Stimulated activated CD8-positive, alpha-beta memory T cell treated with anti-CD3 and anti-CD28 coated beads, Interleukin-4, amount 100 ng/mL, for 48 hours (primary cell): ENCODE measurements at places on chromosomes 3 and 15.

DNA sequence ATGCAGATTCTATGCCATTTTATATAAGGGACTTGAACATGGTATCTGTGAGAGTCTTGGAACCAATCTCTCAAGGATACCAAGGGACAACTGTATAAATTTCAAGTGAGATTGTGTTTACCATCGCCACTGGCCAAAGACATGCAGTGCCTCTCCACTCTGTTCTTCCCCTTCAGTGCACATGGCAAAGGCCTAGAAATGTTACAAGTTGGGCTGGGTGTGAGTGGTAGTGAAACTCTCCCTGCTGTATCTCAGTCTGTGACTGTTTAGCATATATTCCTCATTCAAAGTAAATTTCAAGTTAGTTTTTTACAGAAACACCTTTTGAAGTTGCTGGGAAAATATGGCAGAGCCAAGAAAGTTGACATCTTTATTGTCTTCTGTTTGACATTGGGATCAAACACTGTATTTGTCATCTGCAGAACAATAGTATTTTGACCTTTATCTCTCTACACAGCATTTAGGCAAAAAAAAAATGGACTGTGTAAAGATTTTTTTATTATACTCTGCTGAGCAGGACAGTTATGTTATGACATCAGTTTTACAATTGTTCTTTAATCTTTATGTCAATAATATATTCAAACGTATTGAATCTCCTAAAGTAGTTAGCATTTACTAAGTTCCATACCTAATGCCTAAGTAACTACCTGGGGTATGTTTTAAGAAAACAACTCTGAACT, 101.4 kb downstream of the CCNL1 start:
- DNase-seq = no peak

DNA sequence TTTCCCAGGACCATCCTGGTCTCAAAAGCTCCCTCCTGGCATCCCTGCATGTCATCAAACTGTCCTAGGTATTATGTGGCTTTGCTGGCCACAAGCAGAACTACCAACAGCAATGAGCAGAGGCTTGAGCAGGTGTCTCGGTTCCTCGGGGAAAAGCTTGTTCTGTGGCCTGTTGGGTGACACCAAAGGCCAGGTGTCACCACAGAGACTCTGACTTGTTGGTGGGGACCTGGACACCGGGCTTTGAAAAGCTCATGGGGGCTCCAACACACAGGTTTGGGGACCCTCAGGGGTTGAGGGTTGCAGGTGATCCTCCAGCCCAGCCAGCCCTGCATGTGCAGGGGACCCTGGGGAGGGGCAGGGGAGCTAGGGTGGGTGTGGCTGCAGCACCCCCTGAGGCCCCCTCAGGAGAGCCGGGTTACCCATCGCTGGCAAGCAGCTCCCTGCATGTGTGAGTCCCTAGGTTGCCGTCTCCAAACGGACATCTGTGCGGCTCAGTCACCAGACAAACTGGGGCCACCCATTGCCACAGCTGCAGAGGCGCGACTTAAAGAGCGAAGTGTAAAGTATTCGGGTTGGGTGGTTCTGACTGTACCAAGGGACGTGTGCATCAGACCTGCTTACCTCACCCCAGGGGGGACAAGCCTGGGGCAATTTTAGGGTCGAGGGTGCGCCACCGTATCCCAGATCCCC, 140.1 kb downstream of the CHSY1 start:
- no peak for DNase-seq

GRCh38 chr3:194395778-194396538, 3.1 kb downstream of the GP5 start:
- DNase-seq = peak; percentile 73

DNA sequence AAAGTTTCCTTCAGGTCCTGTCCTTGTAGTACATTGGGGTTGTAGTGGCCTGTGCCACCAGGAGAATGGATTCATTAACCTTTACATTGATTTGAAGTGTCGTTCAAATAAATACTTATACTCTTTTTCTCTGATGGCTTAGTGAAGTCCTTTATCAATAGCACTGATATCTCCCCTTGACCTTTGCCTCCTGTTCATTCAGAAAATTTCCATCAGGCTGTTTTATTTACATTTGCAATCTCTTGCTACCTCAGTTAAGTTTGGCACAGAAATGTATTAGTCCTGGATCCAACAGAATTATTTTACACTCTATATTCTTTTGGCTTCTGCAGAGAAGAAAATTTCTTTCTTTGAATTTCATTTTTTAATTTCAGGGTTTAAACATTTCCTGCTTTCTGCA, 497.0 kb downstream of the RBMS3 start:
- no peak for DNase-seq

DNA sequence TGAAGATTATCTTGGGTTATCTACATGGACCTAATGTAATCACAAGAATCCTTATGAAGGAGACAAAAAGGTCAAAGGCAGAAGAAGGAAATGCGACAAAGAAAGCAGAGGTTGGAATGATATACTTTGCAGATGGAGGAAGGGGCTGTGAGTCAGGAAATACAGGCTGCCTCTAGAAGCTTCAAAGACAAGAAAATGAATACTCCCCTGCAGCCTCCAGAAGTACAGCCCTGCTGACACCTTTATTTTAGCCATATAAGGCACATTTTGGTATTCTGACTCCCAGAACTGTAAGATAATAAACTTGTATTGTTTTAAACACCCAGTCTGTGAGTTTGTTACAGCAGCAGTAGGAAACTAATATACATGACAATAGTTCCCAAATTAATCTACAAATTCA, 58.6 kb downstream of the SIDT1 start:
- DNase-seq = no peak

GRCh38 chr3:116663161-116664110, 46.1 kb upstream of the TUSC7 start:
- no peak for DNase-seq

- no peak for DNase-seq
Observed at GRCh38 chr3:46926871-46927717, 49.5 kb downstream of the CCDC12 start.

- no peak for DNase-seq
Observed at GRCh38 chr15:45333550-45333949, 44.8 kb downstream of the GATM start.

DNA sequence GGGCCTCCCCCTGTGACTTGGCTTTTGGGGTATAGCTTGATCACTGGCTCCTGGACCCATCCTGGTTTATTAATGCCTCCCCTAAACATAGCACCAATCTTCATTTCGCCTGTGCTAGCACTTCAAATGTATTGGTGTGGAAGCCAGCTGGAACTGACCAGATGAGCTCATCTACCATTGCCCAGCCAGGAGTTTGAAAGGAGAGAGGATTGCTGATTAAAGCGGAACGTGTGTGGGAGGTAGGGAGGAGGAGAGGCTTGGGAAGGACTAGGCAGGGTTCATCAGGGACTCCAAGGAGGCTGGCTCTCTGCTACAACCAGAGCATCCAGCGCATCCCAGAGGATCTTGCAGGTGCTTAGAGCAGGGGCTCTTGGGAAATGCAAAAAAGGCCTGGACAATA, 34.4 kb upstream of the TLE3 start:
- no peak for DNase-seq

GRCh38 chr15:71096676-71097075, 18.6 kb upstream of the THSD4 start:
- no peak for DNase-seq

GRCh38 chr3:29416514-29416913, 135.6 kb downstream of the RBMS3 start:
- DNase-seq = no peak

DNA sequence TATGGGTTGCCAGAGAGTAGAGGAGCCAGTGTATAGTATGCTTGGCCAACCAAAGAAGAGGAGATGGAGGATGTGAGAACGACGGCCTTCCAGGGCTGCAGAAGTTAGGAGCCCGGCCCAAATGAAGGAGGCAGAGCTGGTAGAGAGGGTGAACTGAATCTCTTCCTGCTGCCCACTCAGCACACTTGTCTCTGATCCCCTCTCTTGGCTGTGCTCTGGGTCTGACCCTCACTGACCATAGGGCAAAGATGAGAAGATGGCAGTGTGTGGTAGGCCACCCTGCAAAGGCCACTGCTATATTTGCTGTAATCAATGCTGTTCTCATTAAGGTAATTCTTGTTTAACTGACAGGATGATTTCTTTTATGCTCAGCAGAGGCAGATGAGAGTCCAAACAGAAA, 256.0 kb downstream of the OCA2 start:
- no peak for DNase-seq

DNA sequence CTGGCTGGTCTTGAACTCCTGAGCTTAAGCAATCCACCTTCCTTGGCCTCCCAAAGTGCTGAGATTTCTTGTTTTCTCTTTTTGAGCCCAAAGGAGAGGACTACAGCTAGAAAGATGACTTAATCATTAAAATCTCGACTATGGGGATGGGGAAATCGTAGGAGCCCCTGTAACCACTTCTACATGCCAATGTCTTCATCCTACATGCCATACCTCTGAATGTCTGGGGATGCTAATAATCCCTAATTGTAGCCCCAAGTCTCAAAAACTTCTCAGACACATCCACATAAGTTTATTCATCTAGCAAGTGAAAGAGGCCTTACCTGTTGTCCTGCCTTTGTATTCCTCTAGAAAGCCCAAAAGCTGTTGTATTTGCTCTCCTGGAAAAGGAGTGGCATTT, 3.7 kb upstream of the RHOV start:
- no peak for DNase-seq

- DNase-seq = no peak
Observed at GRCh38 chr3:17830788-17831187, 88.4 kb upstream of the TBC1D5 start.

DNA sequence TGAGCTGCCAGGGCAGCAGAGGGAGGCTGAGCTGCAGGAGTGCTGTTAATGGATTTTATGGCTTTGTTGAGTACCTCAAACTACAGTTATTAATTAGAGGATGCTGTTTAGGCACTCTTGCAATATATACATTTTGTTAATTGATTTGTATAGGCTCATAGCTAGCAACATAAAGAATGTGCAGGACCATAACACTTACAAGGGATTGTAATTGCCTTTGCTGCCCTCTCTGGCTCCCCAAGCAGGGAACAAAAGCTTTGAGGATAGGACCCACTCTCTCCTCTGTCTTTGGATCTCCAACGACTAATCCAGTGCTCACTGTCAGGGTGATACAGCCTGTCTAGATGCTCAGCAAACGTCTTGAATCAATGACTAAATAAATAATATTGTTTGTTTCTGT, 1.2 kb upstream of the CLSTN2 start:
- no peak for DNase-seq

GRCh38 chr15:66008940-66009562, 139.8 kb downstream of the RAB11A start:
- no peak for DNase-seq

DNA sequence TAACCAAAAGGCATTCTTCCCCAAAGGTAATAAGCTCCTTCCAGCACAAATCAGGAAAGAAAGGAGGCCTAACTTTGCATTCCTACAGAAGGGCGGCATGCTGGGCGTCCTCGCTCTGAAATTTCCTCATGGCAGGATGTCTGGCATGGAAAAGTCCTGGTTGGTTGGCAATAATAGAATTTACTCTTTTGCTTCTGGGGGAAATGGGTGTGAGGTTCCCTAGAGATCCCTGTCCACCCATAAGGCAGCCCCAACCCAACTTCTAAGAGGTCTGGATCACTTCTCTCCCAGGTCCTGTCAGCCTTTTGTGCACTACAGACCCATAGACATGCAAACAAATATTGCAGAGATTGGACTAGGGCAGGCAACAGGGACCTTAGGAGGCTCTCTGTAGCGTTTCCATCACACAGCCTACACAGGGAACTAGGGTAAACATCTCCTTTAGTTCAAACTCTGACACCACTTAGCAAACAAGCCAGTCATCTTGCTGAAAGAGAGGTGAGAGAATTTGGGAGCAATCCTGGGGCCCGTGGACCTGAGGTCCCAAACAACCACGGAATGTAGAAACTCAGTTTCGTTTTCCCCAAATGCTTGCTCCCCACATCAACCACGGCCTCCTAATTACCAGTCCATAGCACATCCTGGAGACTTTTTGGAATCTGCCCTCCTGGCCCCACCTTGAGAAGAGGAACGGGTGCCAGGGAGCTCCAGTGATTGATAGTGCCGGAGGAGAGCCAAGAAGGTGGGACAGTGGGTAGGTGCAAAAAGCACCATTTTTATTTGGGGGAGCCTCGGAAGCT, 2.1 kb downstream of the ZIC4 start:
- no peak for DNase-seq

- no peak for DNase-seq
Observed at GRCh38 chr3:169836078-169836941, 23.6 kb upstream of the LRRC34 start.

DNA sequence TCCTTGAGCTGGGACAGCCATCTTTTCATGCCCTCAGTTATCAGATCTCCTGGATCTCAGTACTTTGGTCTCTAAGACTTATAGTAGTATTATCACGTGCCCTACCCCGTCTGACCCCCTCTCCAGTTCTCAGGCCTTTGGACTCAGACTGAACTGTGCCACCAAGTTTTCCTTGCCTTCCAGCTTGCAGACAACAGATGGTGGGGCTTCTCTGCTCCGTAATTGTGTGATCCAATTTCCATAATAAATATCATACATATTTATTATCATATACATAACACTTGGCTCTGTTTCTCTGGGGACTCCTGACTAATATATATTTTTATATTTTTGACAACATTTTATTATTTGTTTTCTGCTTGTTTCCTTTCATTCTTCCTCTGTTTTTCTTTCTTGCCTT, 458.8 kb upstream of the SEMA6D start:
- DNase-seq = no peak

GRCh38 chr3:125317761-125318160, 57.4 kb downstream of the ZNF148 start:
- no peak for DNase-seq

- peak; percentile 68 for DNase-seq
Observed at GRCh38 chr3:111541911-111542483, at the start of gene CD96. Gene CD96, plus strand, starts transcription at chr3:111542197. Its CDS starts 52 bp downstream, at chr3:111542249.

GRCh38 chr3:59246719-59247401, 197.0 kb upstream of the CFAP20DC start:
- no peak for DNase-seq

GRCh38 chr3:78293284-78293683, 1253.4 kb downstream of the ROBO2 start:
- DNase-seq = no peak

DNA sequence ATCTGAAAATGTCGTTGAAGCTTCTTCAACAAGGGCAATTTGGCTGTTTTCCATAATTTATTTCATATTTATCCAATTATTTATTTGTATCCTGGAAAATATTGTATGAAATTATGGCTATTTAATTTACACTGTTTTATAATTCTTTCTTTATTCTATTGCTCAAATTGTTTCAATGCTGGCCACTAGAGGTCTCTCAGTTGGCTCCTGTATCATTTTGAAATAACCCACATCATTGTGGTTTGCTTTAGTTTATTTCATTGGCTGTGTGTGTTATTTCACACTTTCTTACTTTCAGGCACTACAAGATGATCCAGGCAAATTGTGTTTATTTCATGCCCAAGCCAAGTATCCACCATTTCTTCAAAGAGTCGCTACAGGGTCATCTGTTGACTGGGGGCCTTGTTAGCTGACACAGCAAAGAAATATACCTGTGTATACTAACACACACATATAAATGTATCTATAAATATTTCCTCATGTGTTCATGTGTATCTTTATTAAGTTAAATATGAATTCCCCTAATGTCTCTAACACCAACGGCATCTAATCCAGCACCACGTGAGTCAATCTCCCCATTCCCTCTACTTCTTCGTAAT, 86.2 kb downstream of the NPAP1 start:
- DNase-seq = no peak
